ENCODE measurements at places on chromosomes 1 and 21.

- no peak for DNase-seq
Observed at GRCh38 chr1:176177764-176178163, 29.3 kb downstream of the COP1 start.

- no peak for DNase-seq
Observed at GRCh38 chr1:222594789-222595188, 5.1 kb upstream of the TAF1A start.

DNA sequence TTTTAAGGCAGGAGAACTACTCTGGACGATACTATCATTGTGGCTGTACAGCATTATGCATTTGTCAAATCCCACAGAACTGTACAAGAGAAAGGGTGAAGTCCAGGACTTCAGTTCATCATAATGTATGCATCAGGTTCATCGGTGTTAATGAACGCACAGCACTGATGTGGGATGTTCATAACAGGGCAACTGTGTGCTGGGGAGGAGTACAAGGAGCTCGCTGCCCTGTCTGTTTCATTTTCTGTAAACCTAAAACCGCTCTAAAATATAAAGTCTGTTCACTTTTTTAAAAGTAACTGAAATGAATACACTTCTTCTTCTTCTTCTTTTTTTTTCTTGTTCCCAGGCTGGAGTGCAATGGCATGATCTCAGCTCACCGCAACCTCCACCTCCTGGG lies 25.0 kb downstream of the TMPRSS2 start:
- no peak for DNase-seq

DNA sequence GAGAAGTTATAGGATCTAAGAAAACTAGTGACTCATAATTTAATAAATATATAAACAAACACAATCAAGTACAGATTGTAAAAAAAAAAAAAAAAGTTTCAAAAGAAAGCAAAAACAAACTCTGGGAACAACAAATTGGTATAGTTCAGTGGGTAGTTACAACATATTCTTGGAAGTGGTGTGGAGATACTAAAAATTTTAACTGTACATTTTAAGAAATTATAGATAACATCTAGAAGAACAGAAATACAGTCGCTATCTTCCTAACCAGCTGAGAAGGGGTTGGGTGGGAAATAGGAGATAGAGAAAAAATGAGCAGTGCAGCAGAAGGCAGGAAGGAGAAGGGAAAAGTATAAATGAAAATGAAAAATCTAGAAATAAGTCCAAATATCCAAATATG lies 70.5 kb downstream of the LRRC8C start:
- no peak for DNase-seq

GRCh38 chr1:241736387-241736786 lies 84.3 kb downstream of the WDR64 start:
- no peak for DNase-seq

DNA sequence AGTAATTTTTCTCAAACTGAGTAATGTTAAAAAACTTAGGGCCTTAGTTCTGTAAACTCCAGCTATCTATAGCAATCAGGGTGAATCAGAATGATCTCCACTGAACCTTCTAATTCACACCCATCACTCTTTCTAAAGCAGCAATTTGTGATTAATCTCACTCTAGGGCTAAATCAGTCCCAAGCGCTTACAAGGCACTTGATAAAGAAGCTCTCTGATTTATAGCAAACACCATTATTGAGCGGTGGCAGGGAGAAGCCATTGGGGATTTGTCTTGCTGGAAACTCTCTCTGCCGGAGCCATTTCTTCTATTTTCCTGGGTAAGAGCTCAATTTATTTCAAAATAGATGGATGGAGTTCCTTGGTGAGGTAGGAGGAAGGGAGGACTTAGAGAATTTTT lies 77.0 kb downstream of the OMA1 start:
- no peak for DNase-seq

DNA sequence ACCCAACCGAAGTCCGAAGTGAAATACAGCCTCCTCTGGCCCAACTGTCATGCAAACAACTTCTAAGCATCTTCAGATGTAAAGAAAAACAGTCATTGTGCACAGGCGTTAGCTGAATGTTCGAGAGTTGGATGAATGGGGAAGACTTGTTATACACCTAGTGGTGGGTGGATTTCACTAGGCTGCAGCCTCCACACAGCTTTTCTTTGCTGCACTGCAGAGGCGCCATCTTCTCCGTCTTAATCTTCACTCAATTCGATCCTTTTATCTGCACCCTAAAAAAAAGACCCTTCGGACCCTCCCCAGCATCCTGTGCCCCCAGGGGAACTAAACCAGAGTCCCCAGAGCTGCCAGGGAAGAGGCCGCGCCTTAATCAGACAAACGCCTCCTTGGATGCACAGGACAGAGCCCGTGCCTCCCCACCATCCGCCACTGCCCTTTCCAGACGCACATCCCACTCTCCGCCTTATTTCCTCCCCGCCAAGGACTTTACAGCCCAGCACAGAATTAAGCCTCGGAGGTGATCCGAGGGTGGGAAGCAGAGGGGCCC lies 1.4 kb downstream of the APP start:
- peak; percentile 2 for DNase-seq

- no peak for DNase-seq
Observed at GRCh38 chr1:47371016-47371517, 37.5 kb downstream of the CMPK1 start.

DNA sequence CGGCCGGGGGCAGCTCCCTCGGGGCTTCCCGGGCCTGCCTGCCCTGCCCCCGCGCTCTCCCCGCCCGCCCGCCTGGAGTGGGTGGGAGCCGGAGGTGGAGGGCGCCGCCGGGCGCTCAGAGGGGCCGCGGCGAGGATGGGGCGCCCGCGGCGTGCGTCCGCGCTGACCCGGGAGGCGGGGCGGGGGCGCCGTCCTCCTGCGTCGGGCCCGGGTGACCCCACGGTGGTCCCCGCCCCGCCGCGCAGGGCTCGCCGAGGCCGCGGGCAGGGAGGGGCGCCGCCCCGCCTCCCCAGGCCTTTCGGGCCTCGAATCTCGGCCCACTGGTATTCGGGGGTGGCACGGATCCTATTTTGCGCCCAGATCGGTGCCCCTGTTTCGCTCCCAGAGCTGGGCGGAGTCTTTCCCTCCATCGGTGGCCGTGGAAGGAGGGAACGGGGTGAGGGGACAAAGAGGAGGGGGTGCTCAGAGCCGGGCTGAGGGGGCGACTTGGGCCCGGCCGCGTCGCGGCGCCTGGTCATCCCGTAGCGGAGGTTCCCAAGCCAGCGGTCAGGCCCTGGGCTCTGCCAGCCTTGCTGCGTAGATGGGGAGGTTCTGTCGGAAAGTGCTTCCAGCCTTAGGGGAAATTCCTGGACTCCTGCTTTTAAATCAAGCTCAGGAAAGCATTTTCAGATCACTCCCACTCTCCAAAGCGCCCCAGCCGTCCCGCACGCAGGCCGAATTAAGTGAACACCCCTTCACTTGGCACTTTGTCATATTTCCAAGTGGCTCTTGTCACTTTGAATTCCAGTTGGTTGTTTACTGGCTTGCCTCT lies 545 bp downstream of the PATJ start:
- no peak for DNase-seq

GRCh38 chr1:206101351-206102045 lies 15.7 kb downstream of the AVPR1B start:
- DNase-seq = no peak

DNA sequence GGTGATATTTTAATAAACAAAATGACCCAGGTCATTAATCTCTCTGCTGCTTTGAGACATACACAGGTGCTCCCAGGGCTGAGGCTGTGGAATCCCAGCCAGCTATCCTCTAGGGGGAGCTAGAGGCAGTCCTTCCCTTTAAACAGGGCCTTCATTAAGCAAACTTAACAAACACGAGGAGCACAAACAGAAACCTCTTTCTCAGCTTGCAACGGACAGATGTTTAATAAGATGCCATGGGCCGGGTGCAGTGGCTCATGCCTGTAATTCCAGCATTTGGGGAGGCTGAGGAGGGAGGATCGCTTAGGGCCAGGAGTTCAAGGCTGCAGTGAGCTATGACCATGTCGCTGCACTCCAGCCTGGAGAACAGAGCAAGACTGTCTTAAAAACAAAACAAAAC lies 106.7 kb downstream of the HIVEP3 start:
- no peak for DNase-seq

GRCh38 chr1:43704838-43705237 lies 2.5 kb upstream of the ST3GAL3 start:
- DNase-seq = no peak

DNA sequence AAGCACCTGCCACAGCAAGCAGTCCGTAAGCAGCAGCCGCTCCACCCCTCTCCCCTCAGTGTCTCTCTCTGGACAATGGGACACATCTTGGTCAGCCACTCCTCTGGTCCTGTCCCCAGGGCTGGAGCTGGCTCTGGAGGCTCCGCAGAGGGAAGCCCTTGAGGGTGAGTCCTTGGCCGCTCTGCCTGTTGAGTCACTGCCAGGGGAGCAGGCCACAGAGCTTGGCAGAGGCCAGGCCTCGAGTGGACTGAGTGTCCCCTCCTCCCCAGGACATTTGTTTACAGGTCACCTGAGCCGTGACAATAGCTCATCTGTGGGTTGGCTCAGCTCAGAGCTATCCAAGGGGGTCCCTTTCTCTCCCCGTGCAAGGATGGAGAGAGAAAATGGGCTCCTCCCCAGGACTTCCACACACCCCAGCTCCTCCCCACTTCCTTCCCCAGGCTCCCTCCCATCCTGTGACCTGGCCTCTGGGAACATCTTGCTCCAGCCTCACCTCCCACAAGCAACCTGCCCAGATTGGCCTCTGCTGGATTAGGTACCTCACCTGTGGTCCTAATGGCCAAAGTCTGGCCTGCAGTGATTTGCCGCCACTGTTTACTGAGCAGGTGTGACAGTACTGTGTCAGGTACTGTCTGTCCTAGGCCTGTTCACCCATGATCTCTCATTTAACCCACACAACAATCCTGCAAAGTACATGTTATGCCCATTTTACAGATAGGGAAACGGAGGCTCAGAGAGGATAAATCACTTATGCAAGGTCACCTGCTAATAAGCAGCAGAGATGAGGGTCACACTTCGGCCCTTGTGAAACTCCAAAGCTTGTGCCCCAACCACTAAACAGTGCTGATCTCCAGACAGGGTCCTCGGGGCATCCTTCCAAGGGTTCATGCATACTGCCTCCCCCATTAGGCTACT lies 4.8 kb downstream of the FAM131C start:
- DNase-seq = no peak

DNA sequence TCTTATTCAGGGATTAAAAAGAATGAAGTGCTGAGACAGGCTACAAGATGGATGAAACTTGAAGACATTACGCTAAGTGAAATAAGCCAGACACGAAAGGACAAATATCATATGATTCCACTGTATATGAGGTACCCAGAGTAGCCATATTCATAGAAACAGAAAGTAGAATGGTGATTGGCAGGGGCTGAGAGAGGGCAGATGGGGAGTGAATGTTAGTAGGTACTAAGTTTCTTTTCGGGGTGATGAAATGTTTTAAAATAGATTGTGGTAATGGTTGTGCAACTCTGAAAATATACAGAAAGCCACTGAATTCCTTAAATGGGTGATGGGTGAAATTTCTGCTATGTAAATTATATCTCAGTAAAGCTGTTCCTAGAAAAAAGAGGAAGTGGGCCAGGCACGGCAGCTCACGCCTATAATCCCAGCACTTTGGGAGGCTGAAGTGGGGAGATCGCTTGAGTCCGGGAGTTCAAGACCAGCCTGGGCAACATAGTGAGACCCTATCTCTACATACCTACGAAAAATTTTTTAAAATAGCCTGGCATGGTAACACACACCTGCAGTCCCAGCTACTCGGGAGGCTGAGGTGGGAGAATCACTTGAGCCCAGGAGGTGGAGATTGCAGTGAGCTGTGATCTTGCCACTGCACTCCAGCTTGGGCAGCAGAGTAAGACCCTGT lies 15.9 kb downstream of the SLC27A3 start:
- no peak for DNase-seq

DNA sequence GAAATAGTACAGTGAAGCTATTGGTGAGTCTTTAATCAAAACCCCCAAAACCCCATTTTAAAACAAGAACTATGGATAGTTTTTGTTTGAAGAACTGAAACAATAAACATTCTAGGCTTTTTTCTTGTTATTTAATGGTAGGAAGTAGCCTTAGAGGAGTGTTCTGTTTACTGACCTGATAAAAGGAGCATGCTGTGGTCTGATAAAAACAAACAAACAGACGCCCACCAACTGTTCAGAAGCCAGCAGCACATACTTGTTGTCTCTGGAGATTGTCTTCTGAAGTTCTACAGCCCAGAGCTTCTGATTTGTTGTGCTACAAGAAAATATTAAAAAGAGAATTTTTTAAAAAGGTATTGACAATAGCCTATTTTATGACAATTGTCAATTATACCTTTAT lies 54.1 kb upstream of the CFAP298 start:
- no peak for DNase-seq

GRCh38 chr1:10291705-10292104 lies 81.3 kb downstream of the KIF1B start:
- DNase-seq = no peak

- no peak for DNase-seq
Observed at GRCh38 chr1:212916481-212917133, 33.7 kb upstream of the VASH2 start.

DNA sequence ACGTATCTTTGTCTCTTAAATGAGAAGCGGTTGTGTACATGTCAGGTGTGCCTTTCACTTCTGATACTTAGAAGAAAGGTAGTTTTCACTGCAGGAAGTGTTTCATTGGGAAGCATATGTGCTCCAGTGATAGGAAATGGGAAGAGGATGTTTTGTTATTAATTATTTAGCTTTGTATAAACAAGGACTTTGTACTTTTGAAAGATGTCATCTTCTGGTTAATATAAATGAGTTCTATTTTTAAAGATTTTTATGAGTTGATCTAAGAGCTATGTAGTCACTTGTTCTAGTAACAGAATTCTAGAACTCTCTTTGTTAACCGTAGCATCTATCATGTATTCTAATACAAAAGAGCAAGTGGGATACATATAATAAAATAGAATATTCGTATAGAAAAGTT lies 130.5 kb downstream of the RASAL2 start:
- no peak for DNase-seq

- DNase-seq = no peak
Observed at GRCh38 chr1:32816676-32817158, 441 bp downstream of the YARS1 start.

GRCh38 chr1:70411360-70411844 lies 334 bp downstream of the CTH start:
- no peak for DNase-seq

DNA sequence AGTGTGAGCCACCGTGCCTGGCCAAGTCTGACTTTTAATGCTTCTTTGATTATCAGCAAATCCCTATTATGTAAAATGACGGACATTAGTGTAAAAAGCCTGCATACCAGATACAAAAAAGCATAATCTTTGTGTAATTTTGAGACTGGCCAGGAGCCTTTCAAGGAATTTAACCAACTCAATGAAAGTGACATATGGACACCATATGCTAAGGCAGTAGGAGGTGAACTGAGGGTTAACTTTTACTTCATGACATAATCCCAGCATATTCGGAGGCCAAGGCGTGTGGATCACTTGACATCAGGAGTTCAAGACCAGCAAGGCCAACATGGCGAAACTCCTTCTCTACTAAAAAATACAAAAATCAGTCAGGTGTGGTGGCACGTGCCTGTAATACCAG lies 94.6 kb downstream of the EIF4G3 start:
- no peak for DNase-seq

Measured in stimulated activated CD4-positive, alpha-beta T cell treated with anti-CD3 and anti-CD28 coated beads, Interleukin-1b, Interleukin-23, amount 100 ng/mL, for 1 hour (primary cell).